ENCODE measurements at places on chromosomes 1 and 21.
A peak's percentile ranks its signal among the peaks of the same experiment; 100 is the strongest.

- DNase-seq = no peak
Measured at GRCh38 chr1:21592086-21592865, 76.9 kb downstream of the RAP1GAP start.

- DNase-seq = no peak
Measured at GRCh38 chr21:16377120-16377658, 647.4 kb downstream of the USP25 start.

GRCh38 chr1:2580691-2581090, 5.9 kb upstream of the PRXL2B start:
- no peak for DNase-seq

- no peak for DNase-seq
Measured at GRCh38 chr1:224393294-224393693, 36.6 kb downstream of the CNIH4 start.

DNA sequence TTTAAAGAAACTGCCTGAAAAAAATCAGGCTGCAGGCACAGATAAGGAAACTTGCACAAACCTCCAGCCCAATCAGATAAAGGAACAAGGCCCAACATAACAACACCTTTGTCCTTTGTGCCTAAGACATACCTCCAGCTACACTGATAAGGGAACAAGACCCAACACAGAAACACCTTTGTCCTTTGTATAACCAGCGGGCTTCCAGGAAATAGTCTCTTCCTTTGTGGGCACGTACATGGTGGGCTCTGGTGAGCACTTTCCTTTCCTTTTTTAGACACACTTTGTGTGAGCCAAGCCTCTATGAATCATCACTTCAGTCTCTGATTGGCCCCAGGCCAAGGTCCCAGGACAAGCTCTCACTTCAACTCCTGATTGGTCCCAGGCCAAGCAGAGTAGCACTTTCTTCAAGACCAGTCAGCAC, 23.6 kb downstream of the ZNF670 start:
- no peak for DNase-seq

DNA sequence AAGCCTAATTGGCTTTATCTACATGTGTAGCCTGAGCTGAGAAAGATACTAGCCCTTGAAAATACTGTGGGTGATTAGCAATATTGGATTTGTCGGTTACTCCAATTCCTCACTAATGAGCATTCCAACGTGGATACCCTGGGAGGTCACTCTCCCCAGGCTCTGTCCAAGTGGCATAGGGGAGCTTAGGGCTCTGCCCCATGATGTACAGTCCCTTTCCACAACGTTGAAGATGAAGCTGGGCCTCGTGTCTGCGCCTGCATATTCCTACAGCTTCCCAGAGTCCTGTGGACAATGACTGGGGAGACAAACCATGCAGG, 2.6 kb downstream of the RCC1 start:
- no peak for DNase-seq

GRCh38 chr1:20696397-20697333, 21.1 kb downstream of the KIF17 start:
- peak; percentile 97 for DNase-seq

DNA sequence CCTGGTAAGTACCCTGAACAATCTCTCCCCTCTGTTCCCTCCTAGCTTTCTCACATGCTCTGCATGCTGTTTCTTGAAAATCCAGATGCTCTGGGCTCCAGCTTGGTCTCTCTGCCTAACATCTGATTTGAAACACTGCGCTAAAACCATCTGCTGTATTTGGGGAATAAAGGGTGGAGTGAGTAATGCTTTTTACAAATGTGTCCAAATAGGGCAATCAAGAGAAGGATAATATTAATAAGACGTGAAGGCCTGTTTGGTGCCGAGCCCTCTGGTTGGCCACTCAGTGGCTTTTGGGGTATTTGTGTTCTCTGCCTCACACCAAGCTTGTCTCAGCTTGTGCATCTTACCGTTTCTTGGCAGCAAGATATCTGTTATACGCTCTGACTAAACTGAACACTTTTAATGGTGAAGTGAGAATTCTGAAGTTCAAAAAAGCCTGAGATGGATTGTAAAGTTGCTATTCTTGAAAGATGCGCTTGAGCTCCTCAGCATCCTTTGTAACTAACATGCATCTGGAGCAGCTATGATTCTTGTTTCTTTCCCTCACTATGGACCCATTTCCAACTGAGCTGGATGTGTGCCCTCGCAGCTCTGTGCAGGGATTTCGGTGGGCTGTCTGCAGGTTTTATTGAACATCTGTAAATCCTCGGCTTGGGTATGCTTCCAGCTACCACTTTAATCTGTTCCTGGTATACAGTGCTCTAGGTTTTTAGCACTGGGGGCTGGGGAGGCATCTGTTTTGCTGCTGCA, 269.4 kb downstream of the RWDD3 start:
- no peak for DNase-seq

GRCh38 chr1:1004780-1005697, 5.1 kb upstream of the HES4 start:
- DNase-seq = peak; percentile 75

DNA sequence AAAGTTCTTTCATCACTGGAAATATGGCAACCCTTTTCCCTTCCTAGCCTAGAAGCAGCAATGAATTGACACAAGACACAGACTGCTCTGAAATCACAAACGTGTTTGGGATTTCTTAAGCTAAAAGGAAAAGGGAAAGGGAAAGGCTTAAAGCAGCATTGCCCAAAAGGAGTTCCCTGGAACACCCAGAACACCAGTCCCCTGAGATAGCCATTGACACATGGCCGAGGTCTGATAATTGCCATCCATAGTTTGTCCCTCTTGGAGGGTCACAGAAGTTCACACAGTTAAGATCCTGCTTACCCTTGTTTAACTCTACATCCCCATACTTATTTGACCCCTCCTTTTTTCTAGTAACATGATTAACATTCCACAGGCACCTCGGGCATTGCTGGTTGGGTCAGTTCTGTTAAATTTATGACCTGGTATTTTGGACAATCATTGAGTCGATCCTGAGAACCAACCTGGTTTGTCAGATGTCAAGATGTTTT, 72.9 kb downstream of the ZNF281 start:
- no peak for DNase-seq

DNA sequence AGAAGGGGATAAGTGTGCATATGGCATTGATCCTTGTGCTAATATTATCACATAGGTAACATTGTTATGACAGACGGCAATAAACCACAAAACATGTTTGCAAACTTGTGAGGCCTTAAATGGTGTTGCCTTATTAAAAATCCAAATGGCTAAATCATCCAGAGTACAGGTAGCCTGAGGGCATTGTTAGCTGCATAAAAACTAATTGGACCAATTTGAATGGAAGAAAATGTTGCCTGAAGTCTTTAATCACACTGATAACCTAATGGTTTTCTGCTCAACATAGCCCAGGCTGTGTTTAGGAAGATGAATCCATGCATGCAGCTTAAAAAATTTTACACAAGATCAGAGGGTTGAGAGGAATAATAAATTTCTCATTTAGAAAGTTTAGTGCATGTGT, 19.4 kb upstream of the LRRC53 start:
- DNase-seq = no peak

DNA sequence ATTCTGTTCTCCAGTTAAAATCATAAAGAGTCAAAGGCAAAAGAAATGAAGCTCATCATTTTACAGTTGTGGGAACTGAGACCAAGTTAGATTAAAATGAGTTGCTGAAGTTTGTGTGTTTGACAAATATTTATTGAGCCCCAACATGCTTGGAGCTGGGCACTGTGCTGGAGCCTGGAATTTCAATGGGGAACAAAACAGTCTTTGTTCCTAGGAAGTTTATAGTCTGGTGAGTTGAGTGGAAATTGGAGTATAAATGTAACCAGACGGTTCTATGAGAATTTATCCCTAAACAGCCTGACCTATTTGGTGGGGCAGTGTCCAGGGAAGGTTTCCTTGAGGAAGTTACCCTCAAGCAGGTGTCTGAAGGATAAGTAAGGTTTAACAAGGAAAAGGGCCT, 294.4 kb downstream of the PRDM2 start:
- no peak for DNase-seq

DNA sequence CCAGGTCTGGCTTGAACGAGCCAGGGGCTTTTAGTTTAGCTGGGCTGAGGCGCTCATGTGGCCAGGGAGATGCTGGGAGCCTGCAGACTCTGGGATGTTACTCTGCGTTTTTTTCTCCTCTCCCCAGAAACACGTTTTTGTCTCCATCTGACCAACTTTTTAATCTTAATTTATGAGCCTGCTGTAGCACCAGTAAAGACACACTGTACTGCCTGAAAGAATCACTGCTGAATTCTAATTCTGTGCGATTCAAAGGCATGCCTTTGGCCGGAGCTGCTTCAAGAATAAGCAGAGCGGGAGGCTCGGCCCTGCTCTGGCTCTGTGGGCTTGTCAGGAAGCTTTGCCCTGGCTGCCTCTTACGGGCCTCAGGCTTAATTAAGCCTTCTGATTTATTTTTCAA, 129.5 kb downstream of the CAMTA1 start:
- DNase-seq = no peak

DNA sequence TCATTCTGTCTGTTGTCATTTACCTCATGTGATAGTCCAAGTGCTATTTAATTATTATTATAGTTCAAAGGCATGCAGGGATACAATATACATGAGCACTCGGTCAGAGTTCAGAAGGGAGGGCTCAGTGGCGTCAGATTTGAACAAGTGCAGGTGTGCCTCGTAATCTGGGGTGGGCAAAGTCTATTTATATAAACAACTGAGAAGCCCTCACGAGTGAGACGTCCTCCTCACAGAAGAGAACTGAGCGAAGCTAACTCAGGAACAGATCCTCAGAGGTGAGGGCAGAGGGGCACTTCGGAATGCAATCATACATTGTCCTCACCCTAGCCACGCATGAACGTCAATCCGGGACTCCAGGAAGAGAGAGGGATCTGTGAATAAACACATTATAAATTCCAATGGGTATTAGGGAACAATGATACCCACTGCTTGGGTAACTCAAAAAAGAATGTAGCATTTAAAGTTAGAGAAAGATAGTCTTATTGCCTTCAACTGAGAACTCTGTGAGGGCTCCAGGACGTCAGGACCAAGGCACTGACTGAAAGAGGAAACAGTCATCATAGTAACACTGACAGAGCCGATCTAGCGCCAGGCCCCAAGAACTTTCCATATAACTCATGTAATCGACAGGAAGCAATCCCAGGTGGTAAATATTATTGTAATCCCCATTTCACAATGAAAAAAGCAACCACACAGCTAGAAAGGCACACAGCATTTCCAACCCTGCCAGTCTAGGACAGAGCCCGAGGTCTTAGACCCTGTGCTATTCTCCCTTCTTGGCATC, 127.1 kb upstream of the B3GALT2 start:
- no peak for DNase-seq
